RWPE1 (cell line): ENCODE measurements at places on chromosomes 1 and 21.

- peak; percentile 72 for DNase-seq
Observed at GRCh38 chr1:34781844-34782391, 904 bp downstream of the GJB3 start.

DNA sequence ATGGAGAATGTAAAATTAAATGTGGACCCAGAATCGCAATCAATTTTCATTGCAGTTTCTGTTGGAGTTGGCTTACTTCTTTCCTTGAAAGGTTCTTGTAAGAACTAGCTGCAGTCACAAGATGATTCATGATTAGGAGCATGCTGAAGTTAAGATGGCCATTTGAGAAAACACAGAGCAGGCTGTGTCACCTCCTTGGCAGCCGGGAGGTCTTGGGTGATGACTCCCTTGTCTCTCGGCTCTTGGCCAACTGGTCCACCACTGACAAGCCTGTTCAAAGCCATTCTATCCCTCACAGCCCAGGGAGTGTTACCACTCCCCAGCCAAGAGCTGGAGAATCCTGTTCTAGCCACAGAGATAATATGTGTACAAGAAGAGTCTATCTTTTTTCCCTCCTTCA, 40.6 kb downstream of the OPTC start:
- peak; percentile 86 for DNase-seq

DNA sequence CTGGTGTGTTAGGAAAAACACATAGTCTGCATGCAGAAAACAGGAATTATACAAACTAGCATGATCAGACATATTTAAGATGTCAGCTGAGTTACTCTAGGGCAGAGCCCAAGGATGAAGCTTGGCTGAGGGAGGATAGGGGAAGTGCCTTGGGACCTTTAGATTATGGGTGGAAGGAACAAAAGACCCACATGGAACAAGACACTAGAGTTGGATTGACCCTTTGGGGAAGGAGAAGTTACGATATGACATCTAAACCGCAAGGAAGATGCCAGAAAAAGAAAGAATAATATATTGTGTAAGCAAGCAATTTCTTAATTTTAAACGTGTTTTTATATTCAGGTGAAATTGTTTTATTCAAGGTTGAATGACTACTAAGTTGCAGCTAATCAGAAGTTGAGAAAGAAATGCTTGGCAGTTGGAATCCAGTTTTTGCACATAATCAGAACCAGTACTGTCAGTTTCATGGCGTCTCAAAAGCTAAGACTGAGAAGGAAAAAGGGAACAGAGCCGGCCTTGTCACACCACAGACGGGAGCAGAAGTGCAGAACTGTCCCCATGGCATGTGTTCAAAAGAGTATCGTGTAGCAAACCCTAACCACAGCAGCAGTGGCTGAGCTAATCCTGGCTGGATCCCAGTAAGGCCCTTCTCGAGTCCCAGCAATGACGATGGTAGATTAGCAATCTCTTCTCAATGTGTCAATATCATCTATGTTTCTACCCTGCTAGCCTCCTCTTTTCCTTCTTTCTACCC, 31.2 kb upstream of the IFNAR2 start:
- no peak for DNase-seq

DNA sequence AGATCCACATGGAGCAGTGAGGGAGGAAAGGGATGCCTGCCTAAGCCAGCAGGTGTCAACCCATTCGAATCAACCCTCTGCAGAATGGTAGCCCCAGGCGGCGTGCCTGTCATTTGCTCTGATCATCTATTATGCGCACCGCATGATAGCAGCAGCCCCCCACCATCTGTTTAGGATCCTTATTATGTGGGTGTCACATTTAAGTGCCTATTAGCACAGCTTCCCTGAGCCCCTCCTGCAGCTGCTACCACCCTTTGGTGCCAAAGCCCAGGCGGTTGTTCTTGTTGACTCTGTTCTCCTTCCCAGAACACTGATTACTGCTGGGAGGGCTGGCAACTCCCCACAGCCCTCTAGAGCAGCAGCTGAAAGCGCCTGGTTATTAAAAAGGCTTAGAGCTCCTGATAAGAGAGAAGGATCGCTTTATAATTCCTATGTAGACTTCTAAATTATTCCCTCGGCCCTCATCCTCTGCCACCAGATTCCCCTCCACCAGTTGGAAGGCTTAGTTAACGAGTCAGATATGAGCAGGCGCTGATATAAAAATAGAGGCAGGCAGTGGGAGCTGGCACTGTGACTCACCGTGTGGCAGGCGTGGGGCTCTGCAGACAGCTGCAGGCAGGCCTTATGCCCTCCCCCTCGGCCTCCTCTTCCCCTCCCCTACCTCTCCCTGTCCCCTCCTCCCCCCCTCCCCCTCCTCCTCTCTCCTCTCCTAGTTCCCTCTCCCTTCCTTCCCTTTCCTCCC, 23.0 kb downstream of the ACTA1 start:
- DNase-seq, result peak; percentile 71

DNA sequence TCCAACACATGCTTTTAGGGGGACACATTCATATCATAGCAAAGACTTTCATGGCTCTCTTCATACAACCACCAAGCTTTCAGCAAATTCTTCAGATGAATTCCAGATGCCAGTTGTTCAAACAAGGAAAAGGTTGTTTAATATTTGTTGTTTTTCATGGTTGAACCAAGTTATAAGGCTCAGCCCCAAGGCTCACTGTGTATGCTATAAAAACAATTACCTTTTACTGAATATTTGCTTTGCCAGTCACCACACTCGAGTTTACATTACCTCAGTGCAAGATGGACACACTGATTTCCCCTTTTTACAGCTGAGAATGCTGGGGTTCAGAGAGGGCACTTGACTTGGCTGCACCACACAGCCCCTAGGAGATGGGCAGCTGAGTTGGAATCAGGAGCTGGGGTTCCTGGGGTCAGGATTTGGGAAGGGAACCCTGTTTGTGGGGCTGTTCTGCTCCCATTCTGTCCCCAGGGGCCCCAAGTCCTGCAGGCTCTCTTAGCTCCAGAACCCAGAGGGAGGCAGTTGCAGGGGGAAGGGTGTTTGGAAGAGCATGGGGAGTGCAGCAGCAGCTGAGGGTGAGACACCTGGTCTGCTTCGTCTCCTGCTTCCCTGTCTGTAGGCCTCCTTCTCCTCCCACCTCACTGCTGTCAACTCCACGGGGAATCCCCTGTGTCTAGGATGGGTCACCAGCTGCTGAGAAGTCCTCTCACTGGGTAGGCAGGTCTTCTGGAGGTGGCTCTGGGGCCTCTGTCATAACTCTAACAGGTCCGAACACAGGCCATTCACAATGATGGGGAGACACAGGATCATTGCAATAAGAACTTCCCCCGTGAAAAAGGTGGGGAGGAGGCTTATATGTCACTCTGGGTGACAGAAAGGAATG, 12.8 kb upstream of the TMPRSS2 start:
- no peak for DNase-seq
